ENCODE measurements at places on chromosomes 1 and 21.

DNA sequence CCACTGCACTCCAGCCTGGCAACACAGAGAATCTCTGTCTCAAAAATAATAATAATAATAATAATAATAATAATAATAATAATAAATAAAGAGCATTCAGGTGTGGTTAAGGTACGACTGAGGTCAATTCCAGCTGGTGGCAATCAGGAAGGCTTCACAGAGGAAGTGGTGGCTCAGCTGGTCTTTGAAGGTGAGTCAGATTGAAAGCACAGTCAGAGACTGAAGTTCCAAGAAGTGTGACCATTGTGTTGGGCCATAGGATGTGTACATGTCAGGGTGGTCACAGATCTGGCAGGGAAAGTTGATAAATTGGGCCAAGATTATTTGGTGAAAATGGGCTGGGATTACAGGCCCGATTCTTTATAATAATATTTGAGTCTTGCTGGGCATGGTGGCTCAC, 31.0 kb upstream of the MED18 start:
- no peak for DNase-seq

GRCh38 chr21:33383056-33383888, 19.9 kb upstream of the IFNGR2 start:
- DNase-seq, result peak; percentile 74

DNA sequence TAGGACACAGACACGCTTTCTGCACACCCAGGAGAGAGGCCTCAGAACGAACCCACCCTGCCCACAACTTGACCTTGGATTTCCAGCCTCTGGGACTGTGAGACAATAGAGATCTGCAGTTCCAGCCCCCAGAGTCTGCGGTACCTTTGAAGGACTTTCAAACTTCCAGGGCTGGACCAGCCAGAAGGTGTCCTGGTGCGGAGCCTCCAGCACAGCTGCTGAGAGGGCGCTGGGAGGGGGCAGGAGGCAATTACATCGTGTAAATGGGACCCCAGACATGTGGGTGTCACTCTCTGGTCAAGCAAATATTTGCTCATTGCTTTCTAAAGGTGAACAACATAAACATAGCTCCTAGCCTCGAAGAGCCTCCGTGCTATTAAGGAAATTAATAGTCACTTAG, 58.7 kb upstream of the ACTRT2 start:
- DNase-seq, result no peak

DNA sequence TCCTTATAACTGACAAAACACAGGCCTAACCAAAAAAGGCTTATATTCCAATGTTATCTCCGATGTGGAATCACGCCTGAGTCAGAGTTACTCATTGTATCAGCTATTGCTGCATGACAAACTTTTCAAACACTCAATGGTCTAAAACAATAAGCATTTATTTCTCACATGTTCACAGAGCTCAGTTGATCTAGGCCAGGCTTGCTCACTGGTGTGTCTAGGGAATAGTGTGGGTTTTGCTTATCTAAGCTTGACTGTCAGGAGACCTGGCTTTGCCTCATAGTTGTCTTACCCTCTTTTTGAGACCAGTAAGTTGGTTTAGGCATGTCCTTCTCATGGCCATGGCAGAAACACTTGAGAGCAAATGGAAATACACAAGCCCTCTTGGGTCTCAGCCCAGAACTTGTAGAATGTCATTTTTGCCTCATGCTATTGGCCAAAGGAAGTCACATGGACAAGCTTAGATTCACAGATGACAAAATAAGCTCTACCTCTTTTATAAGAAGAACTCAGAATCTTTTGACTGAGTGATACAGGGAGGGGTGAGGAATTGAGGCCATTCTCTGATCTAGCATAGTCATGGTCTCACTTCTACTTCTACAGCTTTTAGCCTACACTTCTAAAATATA, 130.8 kb downstream of the HMCN1 start:
- DNase-seq, result peak; percentile 87

GRCh38 chr1:150183061-150183460, 33.3 kb downstream of the PLEKHO1 start:
- DNase-seq, result no peak

- DNase-seq, result peak; percentile 92
These were observed 603.5 kb upstream of the ADAMTS5 start for GRCh38 chr21:27570306-27570868.

- no peak for DNase-seq
These were observed 176.2 kb downstream of the RHOU start for GRCh38 chr1:228911225-228912210.

DNA sequence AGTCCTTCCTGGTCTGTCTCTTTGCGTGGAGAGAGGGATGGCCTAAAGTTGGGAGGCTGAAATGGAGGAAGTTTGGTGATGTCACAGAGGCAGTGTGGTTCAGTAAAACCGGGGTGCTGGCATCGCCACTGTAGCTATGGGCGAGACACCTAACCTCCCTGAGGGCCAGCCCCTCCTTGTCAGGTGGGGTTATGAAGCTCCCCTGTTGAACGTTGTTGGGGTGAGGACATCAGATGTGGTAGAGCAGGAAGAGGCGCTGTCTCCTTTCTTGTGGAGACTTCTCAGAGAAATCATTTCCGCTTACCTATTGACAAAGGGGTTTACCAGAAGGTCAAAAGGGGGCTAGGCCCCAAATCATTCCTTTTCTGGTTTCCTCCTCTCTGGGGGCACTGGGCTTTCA, 294.7 kb downstream of the SIPA1L2 start:
- no peak for DNase-seq

GRCh38 chr1:43232482-43232881, 37.3 kb upstream of the TMEM125 start:
- no peak for DNase-seq

DNA sequence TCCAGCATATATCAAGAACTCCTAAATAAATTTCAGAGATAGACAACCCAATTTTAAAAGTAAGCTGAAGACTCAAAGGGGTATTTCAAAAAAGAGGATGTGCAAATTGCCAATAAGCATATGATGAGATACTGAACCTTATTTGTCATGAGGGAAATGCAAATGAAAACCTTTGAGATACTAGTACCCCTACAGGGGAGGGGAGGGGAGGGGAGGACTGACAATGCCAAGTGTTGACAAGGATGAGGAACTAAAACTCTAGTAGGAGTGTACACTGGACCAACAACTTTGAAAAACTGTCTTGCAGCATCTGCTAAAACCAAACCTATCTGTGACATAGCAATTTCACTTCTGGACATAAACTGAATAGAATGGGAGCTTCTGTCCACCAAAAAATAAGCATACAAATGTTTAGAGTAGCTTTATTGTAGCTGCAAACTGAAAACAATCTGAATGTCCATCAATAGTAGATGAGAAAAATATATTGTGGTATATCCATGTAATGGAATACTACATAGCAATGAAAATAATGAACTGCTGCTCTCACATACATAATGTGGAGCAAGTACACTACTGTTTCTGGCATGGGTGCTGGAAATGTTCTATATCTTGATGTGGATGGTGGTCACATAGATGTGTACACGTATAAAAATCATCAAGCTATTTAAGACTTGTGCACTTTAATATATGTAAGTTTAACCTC, 57.2 kb downstream of the CDK18 start:
- no peak for DNase-seq

- no peak for DNase-seq
These were observed 164.4 kb downstream of the DYRK1A start for GRCh38 chr21:37530901-37531351.

DNA sequence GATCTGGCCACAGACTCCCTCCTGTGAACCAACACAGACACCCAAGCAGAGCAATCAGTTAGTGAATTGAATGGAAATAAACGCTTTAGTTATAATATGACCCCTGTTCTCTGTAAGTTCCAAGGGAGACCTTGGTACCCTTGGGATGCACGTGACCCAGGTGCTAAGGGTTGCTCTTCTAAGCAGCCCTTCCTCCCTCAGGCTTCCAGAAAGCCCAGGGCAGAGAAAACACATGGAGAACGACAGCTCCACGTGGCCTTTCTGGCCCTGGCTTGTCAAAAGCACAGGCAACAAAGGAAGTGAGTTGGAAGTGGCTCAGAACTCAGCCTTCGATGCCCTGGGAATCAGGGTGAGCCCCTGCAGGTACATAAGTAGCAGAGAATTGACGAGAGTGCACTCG, 57.4 kb downstream of the LACTBL1 start:
- DNase-seq, result no peak

DNA sequence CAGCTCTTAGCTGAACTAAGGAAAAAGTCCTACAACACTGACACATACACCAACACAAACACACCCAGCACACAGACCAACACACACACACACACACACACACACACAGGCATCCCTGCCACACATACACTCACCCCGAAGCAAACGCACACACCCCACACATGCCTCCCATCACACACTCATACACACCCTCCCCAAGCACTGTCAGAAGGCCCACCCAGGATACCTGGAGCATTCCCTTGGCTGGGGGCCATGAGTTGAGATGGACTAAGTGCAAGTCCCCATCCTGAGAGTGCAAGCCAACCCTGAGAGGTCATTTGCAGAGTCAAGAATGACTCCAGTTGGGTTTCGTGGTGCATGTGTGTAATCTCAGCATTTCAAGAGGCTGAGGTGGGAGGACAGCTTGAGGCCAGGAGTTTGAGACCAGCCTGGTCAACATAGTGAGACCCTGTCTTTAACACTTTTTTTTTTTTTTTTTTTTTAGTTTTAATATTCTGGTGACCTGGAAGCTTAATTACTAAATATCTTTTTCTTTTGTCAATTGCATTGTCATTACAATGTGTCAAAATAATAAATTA, 117.3 kb downstream of the RHOU start:
- no peak for DNase-seq

GRCh38 chr1:61079296-61079897, 3.0 kb upstream of the NFIA start:
- no peak for DNase-seq

DNA sequence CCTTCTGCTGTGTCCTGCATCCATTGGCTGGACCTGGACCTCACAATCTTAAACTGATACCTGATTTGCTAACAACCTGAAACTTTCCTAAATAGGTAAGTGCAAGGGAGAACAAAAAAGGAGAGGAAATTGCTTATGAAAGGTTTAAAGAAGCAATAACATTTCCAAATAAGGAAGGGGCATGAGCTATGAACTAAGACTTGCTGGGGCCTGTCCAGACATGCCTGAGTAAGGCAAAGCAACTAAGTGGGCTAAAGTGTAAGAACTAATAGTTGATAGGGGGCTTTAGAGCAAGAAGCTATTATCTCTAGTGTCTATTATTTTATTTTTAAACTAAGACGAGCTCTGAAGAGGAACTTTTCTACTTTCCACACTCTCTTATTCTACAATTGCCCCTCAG, 11.6 kb downstream of the JMJD4 start:
- DNase-seq, result no peak

- DNase-seq, result peak; percentile 33
These were observed 2.9 kb downstream of the DDI2 start for GRCh38 chr1:15620155-15620545.

DNA sequence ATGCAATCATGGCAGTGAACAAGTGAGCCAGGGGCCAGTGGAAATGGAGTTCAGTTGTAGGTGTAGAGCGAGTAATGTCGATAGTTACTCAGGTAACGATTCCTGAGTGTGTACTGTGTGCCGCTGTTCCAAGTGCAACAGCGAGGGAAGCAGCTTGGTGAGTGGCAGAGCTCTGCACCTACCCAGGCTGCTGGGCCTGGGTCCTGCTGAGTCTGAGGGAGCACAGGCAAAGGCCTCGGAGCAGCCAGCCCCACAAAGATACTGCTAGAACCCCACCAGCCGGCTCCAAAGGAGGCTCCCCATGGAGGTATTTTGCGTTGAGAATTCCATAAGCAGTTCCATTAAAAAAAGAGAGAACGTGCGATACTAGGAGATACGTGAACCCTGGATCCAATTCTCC, 23.2 kb downstream of the PARP1 start:
- DNase-seq, result no peak

DNA sequence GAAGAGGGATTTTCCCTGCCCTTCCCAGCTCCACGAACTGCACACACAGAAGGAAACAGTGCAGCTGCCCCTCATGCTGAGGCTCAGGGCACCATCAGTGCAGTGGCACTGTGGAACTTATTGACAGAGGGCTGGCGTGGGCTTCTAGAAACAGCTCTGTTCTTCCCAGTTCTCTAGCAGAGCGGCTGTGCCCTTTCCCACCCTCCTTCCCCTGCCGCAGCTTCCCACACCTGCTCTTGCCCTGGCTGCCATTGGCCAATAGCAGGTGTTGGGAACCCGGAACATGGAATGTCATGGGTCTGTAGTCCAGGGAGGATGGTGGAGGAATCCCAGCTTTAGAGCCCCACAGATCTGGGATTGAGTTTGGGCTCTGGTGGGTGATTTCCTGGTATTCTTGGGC, 343.8 kb downstream of the RPS6KC1 start:
- DNase-seq, result no peak

DNA sequence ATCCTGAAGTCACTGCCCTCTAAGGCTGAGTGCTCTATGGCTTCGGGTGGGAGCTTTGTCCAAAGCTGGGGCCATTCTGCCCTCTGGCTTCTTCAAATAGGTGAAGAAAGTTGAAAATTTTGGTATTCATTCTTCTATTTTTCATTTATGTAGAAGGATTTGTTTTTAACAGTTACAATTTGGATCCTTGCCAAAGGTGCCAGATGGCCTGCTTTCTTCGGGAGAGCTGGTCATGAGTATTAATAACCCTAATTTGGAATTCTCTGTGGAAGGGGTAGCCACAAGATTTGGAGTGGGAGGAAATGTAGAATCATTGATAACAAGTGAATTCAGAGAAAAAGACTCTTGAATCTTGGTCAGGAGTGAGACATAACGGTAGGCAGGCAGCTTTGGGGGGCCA, 370.4 kb upstream of the ST6GALNAC5 start:
- DNase-seq, result no peak

DNA sequence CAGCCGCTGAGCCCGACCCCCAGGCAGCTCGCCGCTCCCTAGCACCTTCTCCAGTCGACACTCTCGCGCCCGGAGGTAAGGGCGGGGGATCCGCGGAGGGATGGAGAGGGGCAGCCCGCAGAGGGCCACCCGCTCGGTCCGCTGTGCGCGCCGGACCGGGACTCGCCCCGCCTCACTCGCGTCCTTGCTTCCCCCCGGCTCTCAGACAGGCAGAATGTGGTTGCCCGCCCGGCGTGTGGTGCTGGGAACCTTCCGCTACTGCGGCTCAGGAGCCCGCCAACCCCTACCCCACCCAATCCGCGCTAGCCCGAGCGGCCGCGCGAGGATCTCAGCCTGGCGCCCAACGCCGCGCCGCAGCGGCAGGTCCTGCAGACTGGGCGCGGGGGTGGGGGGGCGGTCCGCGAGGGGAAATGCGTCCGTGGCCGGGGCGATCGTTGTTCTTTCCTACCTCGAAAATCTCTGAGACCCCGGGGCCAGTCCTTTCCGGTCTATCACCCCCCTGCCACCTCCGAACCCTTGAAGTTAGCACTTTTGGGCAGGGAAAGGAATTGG, 404 bp downstream of the LRRC8C start:
- no peak for DNase-seq

- no peak for DNase-seq
These were observed 32.4 kb downstream of the GNB1 start for GRCh38 chr1:1858382-1859086.

DNA sequence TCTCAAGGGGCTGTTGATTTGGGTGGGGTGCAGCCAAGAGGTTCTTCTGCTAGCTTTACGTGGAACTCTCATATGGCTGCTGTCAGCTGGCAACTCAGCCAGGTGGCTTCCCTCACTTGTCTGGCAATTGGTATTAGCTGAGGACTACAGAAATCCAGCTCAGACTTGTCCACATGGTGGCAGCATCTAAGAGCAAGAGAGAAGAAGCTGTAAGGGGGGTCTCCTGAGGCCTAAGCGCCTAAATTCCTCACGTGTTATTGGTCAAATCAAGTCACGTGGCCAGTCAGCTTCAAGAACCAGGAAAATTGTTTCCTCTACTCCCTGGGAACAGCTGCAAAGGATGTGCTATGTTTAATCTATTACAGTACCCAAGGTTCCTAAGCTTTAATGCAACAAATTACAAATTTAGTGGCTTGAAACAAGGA, 4.2 kb upstream of the DYRK3 start:
- no peak for DNase-seq

All from HS-5 (cell line).